WTC11 (cell line): ENCODE measurements at places on chromosomes 2 and 18. TPM values are rescaled to one million over a fixed set of nuclear protein-coding genes. Genes with fewer than 3 reads are reported as not detected.

The GRP gene
- 0.22 TPM in 1 of 3 replicates, not detected in the others for total RNA-seq

The DYNAP gene
- total RNA-seq, result 0.46 to 0.94 TPM (median 0.50 TPM) in 3 replicates

The TEKT4 gene
- total RNA-seq, result 0.18 TPM in 1 of 3 replicates, not detected in the others

The CFC1 gene
- not detected in 3 replicates for total RNA-seq

The GKN2 gene
- not detected in 3 replicates for total RNA-seq

The SERPINB13 gene
- total RNA-seq, result not detected in 3 replicates

The GALNT13 gene
- total RNA-seq, result 8.5 to 9.9 TPM (median 8.8 TPM) in 3 replicates

The FOXI3 gene
- total RNA-seq, result 13.4 to 14.0 TPM (median 13.5 TPM) in 3 replicates

The PCARE gene
- not detected in 3 replicates for total RNA-seq

- no peak for DNase-seq
Measured at GRCh38 chr2:207352978-207353671, 176.6 kb upstream of the CREB1 start.

DNA sequence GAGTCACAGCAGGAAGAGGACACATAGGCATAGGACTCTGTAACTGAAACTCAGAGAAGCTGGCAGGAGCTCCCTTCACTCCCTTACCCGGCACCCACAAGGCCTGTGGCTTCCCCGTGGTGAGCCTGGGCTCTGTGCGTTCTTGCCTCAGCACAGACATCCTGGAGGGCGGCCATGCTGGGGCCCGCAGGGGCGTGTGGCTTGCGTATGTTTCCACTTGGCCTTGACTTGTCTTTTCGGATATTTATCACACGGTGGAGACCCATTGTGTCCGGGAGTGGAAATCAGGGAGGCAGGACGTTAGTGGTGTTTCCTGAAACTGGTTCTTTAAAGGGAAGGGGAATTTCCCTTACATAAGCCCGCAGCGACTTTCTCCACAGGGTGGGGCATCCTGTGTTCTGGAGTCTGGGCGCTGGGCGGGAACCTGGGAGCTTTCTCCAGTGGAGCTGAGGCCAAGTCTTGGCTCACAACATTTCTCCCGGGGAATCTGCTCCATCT lies 49.9 kb upstream of the EML6 start:
- no peak for DNase-seq

DNA sequence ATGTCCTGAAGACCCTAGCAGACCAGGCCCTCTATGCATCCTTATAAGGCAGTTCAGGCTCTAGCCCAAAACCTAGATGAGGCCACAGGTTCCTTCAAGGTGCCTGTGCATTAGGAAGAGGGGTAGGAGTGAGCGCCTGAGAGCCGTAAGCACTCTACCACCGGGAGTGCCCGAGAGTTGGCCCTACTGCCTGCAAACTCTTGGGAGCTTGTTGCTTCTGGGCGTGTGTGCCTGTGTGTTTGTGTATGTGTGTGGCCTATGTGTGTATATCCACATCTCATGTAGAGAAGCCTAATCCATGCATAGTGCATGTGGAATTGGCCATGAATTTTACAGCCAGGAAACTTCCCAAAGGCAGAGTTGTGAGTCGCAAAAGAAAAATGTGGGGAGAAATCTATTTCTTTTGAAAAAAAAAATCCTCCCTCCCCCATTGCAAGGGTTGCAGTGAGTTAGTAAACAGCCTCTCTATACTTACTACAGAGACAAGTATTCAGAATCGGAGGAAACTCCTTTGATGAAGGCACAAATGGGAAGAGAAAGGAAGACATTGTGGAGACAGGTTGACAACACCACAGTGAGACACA lies 96.8 kb downstream of the ADD2 start:
- no peak for DNase-seq

GRCh38 chr2:161209902-161210301 lies 49.7 kb downstream of the TANK start:
- DNase-seq, result no peak

GRCh38 chr2:71948781-71949536 lies 198.7 kb downstream of the CYP26B1 start:
- no peak for DNase-seq

DNA sequence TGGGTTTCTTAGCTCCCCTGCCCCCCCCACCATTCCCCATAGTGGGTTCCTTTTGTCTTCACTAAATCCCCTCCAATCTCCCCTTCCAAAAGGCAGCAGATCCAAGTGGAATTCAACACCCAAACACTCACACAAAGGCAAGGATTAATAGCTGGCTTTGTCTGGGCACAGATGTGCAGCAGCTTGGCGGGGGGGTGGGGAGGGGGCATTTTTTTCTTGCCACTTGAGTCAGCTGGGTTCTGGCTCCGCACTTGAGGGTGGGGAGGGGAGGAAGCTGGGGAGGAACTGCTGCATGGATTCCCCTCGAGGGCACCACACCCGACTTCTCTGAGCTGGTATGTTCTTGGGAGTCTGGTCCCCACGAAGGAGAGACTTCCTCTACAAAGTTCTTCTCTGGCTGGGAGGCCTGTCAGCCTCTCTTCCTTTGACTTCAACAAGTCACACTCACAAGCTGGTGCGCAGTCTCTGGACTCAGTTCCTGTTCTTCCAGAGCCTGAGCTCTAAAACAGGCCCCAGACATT lies 36.0 kb downstream of the SERTAD2 start:
- no peak for DNase-seq

DNA sequence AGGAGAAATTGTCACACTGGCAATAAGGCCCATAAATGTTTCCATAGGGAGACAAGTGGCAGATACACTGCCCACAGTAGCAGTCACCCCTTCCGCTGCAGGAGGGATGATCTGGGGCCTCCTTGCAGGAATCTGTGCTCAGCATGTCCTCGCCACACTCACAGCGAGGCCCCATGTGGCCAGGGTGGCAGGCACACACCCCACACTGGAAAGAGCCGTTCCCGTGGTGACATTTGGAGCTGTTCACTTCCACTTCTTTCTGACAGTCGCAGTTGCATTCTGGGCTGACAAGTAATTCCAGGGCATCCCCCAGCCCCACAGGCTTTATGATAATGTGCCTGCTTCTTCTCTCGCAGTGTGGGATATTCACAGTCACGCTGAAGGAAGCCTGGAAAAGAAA lies 62.6 kb downstream of the ITGB6 start:
- no peak for DNase-seq

DNA sequence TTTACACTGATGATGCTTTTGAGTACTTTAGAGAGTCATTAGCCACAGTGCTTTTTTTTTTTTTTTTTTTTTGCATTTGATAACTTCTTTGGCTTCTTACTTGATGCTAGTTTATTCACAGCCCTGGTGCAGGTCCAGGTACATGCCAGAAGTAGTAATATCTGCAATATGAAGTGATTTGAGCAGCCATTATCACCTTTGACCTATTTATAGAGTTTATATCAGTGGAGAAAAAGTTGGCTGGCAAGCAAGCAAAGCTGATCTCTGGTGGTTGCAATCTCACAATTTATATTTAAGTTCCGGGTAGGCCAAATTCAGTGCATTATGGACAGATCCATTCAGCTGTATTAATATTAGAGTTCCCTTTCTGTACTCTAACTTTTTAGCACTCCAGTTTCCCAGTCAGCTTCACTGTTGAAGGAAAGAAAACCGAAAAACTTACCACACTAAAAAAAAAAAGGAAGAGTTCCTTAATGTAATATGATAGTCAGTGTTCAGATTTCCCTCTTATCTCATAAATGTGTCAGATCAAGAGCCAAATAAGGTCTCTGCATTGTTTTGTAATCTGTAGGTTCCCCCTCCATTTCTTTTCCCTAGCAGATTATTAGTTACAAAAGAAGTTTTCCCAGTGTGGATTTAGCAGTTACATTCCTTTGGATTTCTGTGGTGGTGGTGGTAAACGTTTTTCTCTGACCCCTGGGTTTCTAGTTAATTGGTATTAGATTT lies 78.6 kb downstream of the HAUS1 start:
- no peak for DNase-seq

DNA sequence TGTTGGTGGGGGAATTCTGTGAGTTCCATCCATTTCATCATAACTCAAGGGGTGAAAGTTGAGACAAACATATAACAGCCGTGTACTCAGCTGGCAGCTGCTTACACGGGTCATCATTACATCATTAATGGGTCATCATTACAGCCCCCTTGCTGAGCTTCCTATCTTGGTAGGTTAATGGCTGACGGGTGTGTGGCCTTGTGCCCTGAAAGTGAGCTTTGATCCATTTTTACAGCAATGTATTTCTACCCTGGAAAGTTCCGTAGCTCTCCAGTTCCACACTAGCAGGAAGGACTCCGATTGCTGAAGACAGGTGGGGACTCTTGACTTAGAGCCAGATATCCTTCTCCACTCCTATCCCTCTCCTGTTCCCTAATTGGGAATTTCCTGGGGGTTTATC lies 105.2 kb upstream of the DLX2 start:
- DNase-seq, result no peak

DNA sequence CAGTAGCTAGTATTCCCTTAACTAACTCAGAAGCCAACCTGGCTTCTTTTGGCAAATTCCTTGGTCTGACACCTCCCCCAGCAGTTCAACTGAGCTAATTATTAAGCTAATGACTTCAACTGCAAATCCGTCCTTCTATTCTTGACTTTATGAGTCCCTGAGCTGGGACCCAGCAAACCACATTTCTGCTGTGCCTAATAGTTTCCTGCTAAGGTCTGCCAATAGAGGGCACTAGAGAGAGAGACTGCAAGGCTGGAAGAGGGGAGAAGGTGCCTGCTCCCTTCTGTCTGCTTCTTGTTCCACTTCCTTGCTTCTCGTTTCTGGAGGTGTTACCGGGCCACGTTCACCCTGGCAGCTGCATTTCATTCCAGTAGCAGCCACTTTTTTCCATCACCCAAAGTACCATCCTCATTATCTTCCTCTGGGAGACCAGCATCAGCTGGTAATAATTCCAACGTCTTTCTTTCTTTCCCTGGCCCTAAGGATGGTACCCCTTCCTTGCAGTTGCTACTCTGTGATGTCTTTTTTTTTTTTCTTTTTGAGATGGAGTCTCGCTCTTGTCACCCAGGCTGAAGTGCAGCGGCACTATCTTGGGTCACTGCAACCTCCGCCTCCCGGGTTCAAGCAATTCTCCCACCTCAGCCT lies 352.0 kb downstream of the TNS1 start:
- peak; percentile 46 for DNase-seq

DNA sequence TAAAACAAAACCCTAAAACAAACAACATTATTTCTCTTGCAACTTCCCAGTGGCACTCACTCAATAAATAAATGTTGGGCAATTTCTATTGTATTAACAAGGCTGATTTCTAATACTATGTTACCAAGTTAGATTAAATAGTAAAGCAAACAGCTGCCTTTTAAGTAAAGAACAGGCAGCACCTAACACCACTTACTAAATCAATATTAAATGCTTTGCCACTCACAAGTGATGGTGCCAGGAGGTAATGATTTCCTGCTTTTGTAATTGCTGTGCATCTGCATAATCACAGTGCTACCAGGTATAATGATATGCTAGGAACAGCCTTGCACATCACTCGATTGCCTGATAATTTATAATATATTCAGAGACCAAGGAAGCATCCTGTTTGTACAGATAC lies 276.5 kb downstream of the NBAS start:
- DNase-seq, result no peak

- no peak for DNase-seq
Measured at GRCh38 chr18:78903436-78904178, 76.0 kb upstream of the SALL3 start.

DNA sequence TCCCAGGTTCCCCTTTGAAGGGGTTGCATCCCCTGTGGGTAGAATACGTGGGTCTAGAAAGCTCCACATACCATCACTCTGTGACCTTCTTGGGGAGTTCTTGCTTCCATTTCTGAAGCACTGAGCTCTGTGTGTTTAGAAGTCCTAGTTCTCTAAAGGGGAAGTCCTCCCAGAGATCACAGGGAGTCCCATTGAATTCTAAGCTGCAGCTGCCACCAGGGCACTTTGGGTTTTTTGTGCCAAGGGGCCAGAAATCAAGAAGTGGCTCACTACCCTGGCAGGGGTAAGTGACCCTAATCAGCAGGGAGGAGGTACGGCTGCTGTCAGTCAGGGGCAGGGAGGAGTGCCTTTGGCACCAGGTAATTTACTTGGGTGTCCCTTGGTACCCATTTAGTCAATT lies 70.9 kb downstream of the EHD3 start:
- no peak for DNase-seq

DNA sequence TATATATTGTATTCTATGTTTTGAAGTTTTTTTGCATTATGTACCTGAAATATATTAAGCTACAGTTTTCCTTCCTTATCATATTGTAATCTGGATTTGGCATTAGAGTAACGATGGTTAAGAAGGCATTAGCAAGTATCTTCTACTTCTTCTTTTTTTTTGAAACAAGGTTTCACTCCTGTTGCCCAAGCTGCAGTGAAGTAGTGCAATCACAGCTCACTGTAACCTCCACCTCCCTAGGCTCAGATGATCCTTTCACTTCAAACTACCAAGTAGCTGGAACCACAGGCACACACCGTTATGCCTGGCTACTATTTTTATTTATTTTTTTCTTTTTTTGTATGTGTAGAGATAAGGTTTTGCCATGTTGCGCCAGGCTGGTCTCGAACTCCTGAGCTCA lies 201.1 kb downstream of the ZNF804A start:
- no peak for DNase-seq

GRCh38 chr2:218780046-218780445 lies 1.9 kb upstream of the CYP27A1 start:
- DNase-seq, result no peak

DNA sequence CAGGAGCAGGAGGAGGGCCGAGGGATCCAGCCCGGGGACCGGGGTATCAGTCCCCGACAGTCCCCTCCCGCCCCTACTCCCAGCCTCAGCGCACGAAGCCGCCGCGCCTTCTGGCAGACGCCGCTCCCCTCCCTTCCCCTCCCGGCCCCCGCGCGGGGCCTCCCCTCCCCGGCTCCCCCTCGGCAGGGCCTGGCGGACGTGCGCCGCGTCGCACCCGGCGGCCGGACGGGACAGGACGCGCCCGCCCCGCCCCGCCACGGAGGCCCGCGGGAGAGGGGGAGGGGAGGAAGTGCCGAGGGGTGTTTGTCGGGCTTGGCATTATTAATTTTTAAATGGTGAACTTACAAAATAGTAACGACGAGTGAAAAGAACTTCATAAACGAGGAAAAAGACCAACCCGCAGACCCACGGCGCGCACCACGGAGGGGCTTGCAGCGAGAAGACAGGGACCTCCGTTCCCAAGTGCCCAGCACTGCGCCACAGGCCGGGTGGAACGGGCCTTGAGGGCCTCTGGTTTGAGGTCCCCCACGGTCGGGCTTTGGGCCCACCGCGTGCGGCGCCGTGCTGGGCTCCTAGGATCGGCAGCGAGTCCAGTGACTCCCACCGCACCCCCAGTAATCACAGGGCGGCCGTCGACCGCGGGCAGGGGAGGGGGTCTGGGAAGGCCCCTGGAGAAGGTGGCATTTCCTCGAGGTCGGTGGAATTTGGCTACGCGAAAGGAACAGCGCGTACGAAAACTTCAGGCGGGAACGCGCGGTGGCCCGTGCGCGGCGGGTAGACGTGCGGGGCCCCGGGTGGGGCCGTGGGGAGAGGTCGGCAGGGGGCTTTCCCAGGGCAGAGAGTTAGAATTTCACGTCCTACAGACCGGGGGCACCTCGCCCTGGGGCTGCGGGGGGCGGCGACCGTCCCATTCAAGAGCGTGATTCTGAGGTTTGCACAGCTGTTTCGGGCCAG lies 954 bp upstream of the CTDSP1 start:
- peak; percentile 42 for DNase-seq

DNA sequence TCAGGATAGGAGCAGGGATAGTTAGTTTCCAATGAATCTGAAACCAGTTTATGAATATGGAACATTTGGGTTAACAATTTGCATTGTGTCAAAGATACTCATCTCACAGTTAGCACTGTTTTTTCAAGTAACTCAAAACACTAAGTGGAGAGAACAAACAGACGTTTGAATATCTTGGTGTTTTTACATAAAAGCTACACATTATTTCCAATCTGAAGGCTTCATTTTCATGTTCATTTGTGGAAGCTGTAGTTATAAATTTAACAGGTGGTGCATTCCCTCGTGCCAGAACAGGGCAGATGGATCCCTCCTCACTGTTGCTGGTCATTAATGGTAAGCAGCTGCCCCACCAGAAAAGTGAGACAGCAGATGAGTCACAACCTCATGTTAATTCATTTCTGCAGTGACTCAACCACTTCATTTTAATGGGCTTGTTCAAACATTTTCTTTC lies 286.9 kb downstream of the TMX3 start:
- DNase-seq, result no peak
